ENCODE measurements at places on chromosomes 16 and 17.

DNA sequence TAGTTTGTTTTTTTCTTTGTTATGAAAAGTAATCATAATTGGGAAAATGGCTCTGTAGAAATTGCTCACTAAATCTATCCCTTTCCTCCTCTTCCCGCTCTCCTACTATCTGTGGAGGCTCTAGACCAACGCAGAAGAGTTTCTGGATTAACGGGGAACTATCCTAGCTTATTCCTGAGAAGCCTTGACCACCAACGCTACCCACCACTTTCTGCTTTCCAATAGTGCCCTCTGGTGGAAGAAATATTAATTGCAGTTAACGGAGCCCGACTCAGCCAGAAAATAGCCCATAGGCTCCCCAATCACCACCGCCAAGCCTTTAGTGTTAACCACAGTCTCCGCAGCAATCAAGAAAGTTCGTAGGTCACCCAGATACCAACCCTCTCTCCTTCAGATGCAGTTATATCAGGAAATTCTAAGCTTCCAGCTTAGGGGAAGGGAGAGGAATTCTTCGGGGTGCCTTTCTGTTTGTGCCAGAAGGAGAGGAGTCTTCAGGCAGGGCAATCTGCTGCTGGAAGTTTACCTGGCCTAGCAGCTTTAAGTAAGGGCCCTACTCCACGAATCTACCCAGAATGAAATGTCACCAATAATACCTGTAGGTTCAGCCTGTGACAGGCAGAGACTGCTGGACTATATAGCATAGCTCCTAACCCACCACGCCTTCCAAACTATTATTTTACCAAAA is 23.0 kb upstream of the NSRP1 start:
- no peak for DNase-seq

- no peak for DNase-seq
These were observed 77.5 kb upstream of the N4BP1 start for GRCh38 chr16:48687421-48688038.

GRCh38 chr16:22924492-22924891 is 110.5 kb downstream of the HS3ST2 start:
- no peak for DNase-seq

- no peak for DNase-seq
These were observed 140.0 kb downstream of the IRF8 start for GRCh38 chr16:86038926-86039310.

DNA sequence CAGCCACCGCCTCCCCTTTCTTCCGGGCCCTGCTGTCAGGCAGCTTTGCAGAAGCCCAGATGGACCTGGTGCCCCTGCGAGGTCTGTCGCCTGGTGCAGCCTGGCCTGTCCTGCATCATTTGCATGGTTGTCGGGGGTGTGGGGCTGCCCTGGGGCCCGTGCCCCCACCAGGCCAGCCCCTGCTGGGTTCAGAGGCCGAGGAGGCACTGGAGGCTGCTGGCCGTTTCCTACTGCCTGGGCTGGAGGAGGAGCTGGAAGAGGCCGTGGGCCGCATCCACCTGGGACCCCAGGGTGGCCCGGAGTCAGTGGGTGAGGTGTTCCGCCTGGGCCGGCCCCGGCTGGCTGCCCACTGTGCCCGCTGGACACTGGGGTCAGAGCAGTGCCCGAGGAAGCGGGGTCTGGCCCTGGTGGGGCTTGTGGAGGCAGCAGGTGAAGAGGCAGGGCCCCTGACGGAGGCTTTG is 5.5 kb upstream of the TGFB1I1 start:
- DNase-seq, result no peak
